ENCODE measurements at places on chromosomes 3 and 15. TPM values are rescaled to one million over a fixed set of nuclear protein-coding genes. Genes with fewer than 3 reads are reported as not detected.
A peak's percentile ranks its signal among the peaks of the same experiment; 100 is the strongest.

The TMCO5A gene
- polyA plus RNA-seq, result not detected

The TGM4 gene
- polyA plus RNA-seq, result 0.12 TPM

- DNase-seq, result peak; percentile 96
These were observed 25.5 kb downstream of the SETD5 start for GRCh38 chr3:9422712-9423424.

DNA sequence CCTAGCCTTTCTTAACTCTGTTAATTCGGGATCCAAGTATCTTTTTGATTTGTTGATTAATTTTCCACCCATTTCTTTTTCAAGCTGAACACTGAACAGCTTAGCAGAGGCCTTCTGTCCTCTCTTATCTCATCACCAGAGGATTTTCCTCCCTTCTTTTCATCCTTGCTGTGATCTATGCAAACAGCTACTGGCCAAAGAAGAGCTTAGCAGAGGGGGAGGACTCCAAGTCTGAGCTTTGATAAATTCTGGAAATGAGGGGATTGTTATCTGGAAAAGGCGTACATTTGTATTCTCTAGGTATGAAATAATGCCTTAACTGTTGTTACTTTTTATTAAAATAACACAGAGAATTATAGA is 13.4 kb downstream of the DZIP3 start:
- no peak for DNase-seq

DNA sequence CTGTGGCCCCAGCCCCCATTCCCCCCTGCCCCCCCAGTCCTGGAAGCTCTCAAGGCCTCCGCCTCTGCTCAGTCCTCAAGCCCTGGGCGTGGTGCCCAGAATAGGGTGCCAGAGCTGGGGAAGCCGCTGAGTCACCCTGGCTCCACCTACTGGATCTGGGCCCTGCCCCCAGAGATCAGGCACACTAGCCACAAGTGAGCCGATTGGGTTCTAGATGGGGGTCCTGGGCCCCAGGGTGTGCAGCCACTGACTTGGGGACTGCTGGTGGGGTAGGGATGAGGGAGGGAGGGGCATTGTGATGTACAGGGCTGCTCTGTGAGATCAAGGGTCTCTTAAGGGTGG is 5.7 kb downstream of the EIF4G1 start:
- peak; percentile 58 for DNase-seq

DNA sequence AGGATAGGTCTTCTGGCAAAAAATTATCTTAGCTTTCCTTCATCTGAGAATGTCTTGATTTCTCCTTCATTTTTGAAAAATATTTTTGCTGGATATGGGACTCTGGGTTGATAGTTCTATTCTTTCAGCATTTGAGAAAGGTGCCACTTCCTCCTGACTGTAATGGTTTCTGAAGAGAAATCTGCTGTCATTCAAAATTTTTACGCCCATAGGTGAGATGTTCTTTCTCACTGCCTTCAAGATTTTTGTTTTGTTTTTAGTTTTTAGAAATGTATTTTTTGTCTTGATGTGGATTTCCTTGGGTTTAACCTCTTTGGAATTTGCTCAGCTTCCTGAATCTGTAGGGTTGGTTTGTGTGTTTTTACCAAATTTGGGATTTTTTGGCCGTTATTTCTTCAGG is 37.1 kb upstream of the ATP2B2 start:
- DNase-seq, result no peak

DNA sequence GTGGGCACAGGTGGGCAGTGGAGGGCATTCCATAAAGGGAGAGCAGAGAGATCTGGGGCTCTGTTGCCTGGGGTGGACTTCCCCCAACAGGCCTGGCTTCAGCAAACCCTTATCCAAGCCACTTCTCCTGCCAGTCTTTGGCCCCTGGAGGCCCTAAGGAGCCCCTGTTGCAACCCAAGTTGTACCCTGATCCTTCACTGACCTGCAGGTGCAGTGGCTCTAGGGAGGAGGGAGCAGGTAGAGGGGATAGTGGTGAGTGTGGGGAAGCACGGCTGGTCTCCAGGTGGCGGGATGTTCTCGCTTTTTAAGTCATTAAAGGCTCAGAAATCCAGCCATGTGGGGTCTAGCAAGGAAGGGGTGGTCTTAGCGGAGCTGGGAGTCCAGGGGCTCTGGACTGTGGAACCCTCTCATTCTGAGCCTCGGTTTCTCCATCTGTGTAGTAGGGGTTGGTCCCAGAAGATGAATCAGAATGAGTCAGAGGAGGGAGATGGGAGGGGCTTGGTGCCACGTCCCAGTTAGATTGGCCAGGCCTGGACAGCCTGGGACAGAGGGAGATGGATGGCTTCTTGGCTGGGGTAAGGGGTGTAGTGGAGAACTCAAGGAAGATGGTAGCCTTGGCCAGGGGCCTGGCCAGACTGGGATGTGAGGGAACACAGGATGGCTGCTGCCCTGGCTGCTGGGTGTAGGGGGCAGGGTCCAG is 2.6 kb downstream of the ZBTB47 start:
- DNase-seq, result no peak

- no peak for DNase-seq
These were observed 159.3 kb downstream of the IL1RAP start for GRCh38 chr3:190673148-190673547.

DNA sequence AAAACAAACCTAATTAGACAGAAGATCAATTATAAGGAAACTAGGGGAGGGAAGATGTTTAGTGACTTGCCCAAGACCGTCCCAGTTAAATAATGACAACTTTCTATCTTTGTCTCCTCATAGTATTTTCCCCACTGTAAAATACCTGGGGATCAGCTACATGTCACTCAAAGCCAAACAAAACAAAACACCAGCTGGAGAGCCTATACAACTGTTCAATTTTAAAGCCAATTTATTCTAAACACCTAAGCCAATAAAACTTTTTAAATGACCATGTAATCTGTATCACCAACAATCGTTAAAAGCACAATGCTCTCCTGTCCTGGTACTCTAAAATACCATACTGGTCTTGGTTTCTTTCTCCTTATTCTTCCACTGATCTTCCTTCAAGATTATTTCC is 168.4 kb downstream of the STAG1 start:
- DNase-seq, result no peak

GRCh38 chr3:72011485-72011884 is 226.5 kb upstream of the PROK2 start:
- no peak for DNase-seq

DNA sequence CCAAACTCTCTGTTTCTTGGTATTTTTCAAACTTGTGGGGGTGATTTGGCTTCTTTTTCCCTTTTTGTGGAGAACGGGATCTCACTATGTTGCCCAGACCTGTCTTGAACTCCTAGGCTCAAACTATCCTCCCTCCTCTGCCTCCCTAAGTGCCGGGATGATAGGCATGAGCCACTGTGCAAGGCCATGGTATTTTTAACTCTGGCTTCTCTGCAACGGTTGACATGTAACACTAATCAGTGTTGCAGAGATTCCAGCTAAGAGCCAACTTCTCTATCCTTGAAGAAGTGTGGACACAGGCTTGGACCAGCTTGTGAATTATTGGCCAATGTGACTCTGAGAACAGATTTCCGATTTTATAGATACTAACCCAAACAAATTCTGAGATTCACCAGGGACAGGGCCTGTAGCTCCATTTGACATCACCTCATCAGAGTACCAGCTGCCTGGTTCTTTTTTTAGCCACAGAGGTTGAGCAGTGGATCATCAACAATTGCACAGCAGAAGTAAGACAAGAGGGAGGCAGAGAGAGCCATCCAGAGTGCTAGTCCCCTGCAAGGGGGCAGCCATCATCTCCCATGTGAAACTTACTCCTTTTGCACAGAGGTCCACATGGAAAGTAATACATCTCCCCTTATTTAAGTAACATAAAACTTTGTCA is 98.1 kb upstream of the SYNPR start:
- DNase-seq, result no peak

- peak; percentile 94 for DNase-seq
These were observed 4.5 kb upstream of the RFT1 start for GRCh38 chr3:53134631-53135232.

- no peak for DNase-seq
These were observed 90.6 kb upstream of the TSC22D2 start for GRCh38 chr3:150317469-150317868.

DNA sequence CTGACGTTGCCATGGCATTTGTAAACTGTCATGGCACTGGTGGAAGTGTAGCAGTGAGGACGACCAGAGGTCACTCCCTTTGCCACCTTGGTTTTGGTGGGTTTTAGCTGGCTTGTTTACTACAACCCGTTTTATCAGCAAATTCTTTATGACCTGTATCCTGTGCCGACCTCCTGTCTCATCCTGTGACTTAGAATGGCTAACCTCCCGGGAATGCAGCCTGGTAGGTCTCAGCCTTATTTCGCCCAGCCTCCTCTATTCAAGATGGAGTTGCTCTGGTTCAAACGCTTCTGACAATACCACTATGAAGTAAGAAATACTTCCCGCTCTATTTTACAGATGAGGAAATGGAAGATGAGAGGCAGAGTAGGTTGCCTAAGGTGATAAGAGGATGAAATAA is 16.6 kb downstream of the PAQR9 start:
- no peak for DNase-seq

DNA sequence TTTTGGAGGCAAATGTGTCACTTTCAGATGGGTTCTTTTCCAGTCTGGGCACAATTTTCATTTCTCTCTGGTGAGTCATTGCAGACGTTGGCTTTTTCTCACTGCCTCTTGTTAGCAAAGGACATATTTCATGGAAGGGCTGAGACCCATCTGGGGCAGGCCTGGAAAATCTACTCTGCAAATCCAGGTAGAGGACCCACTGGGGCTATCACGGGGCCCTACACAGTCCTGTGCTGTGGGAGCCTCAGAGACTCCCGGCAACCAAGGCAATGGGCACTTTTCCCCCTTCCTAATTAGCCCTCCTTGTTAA is 58.0 kb downstream of the HRH1 start:
- no peak for DNase-seq
